ENCODE measurements at places on chromosomes 2 and 18. TPM values are rescaled to one million over a fixed set of nuclear protein-coding genes. Genes with fewer than 3 reads are reported as not detected.

Gene HOXD13
- total RNA-seq = not detected

Gene UGT1A3
- total RNA-seq = 7.6 TPM

DNA sequence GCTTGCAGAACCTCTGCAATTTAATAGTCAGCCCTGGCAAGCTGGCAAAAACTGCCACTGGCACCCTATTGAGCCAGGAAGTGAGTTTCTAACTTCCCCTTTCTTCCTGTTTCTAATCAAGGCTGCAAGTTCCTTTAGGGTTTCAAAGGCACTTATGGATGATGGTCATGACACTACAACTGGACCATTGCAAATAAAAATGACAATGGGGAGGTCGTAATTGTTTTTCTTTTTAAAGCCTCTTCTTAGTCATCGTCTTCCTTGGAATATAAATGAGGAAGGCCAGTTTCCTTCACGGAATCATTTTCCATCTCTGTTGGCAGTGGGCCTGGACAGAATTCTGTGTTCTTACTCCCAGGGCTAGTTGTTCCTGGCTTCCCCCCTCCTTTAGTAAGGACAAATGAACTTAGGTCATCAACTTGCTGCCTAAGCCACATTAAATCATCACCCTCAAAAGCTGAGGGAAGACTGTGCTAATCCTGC, 35.8 kb downstream of the SH3RF3 start:
- no peak for DNase-seq

GRCh38 chr2:182404975-182405561, 21.8 kb downstream of the PDE1A start:
- DNase-seq = no peak
